IMR-90 (cell line): ENCODE measurements at places on chromosomes 2 and 18. TPM values are rescaled to one million over a fixed set of nuclear protein-coding genes. Genes with fewer than 3 reads are reported as not detected.

The UGT1A8 gene
- not detected in 2 replicates for total RNA-seq

The FIGN gene
- 0.56 and 0.90 TPM in 2 replicates for total RNA-seq

The CGREF1 gene
- total RNA-seq: 0.28 and 0.54 TPM in 2 replicates

The KRTCAP3 gene
- total RNA-seq: not detected in 2 replicates

The DSG4 gene
- total RNA-seq: not detected in 2 replicates

The GALNT14 gene
- 0.18 TPM in 1 of 2 replicates, not detected in the other for total RNA-seq

The GAREM2 gene
- 0.28 and 0.36 TPM in 2 replicates for total RNA-seq

The MBD2 gene
- 9.7 and 27.5 TPM in 2 replicates for total RNA-seq

The LAMA3 gene
- total RNA-seq: 0.18 and 0.28 TPM in 2 replicates

The PEX13 gene
- total RNA-seq: 33.3 and 34.8 TPM in 2 replicates

The NOSTRIN gene
- total RNA-seq: under 0.01 and 0.18 TPM in 2 replicates
